ENCODE measurements at places on chromosomes 2 and 18.

GRCh38 chr2:163641986-163642385 lies 93.8 kb downstream of the FIGN start:
- no peak for DNase-seq

- no peak for DNase-seq
These were observed 18.2 kb upstream of the DAW1 start for GRCh38 chr2:227853204-227853629.

DNA sequence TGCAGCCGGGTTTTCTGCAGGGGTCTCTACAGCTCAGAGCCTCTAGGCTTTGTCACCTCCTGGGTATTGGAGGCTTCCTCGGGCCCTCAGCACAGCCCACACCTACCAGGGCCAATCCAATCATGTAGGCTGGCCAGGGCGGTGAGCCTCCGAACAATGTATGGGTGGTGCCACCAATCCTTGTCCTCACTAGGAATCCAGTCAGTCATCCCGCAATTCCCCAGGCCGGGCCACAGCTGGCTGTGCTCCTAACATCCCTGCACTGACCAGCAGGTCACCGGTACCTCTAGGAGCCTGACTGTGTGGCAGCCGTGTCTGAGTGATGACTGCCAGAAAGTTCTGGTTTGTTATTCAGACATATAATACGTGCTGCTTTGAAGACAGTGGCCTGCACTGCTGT lies 129.4 kb downstream of the SH3RF3 start:
- DNase-seq: no peak

- DNase-seq: no peak
These were observed 84.8 kb upstream of the TCF4 start for GRCh38 chr18:55672574-55673361.

GRCh38 chr2:20621366-20622295 lies 29.3 kb downstream of the HS1BP3 start:
- DNase-seq: no peak

DNA sequence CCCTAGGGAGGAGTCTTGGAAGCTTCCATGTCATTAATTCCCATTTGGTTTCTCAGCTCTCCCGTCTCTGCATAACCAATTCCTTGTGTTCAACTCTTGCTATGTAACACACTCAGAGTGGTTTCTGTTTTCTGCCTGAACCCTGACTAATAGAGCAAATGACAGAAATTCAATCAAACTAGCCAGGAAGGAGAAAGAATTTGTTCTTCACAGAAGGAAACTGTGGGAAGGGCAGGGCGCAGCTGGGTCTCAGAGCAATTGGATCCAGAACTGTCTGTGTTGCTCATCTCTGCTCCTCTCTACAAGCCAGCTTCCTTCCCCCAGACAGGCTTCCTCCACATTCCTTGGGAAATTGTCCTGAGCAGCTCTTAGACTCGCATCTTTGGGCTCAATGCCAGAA lies 269.8 kb downstream of the TNS1 start:
- no peak for DNase-seq

- no peak for DNase-seq
These were observed 29.5 kb downstream of the SCN2A start for GRCh38 chr2:165268754-165269153.

GRCh38 chr2:233658610-233659009 lies 13.1 kb upstream of the UGT1A9 start:
- DNase-seq: no peak

DNA sequence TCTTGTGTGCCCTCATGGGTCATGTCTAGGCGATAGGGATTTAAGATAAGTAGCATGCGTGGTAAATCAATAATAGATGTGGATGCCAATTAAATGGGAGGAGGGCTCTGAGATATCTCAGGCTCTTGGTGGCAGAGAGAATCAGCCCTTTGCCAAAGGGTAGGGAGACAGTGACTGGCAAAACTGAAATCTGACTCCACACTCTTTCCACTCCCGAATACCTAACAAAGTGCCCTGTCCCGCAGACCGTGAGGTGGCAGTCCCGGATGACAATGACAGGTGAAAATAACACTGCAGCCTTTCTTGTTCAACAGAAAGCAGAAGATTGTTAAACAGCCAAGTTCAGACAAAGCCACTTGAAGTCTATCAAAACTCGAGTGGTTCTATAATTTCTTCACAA lies 47.0 kb downstream of the C2orf76 start:
- no peak for DNase-seq

DNA sequence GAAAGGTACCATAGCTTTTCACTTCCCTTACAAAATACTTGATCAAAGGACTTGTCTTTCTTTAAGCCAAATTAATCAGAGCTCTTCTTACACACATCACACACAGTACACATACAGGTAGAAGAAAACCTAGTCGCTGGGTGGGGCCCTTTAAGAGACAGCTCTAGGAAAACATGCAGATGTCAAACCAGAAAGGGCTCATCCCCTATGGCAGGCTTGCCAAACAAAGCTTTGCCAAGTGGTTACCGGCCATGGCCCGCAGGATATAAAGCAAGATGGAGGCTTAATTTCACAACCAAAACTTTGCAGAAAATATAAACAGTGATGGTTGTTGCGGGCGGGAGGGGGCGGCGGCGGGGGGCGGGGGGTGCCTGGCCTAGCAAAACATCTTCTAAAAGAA lies 2156.0 kb upstream of the PIK3C3 start:
- no peak for DNase-seq

- DNase-seq: no peak
These were observed 34.7 kb downstream of the UNC80 start for GRCh38 chr2:209806318-209806717.

- no peak for DNase-seq
These were observed 128.0 kb downstream of the ASB1 start for GRCh38 chr2:238554468-238555315.

DNA sequence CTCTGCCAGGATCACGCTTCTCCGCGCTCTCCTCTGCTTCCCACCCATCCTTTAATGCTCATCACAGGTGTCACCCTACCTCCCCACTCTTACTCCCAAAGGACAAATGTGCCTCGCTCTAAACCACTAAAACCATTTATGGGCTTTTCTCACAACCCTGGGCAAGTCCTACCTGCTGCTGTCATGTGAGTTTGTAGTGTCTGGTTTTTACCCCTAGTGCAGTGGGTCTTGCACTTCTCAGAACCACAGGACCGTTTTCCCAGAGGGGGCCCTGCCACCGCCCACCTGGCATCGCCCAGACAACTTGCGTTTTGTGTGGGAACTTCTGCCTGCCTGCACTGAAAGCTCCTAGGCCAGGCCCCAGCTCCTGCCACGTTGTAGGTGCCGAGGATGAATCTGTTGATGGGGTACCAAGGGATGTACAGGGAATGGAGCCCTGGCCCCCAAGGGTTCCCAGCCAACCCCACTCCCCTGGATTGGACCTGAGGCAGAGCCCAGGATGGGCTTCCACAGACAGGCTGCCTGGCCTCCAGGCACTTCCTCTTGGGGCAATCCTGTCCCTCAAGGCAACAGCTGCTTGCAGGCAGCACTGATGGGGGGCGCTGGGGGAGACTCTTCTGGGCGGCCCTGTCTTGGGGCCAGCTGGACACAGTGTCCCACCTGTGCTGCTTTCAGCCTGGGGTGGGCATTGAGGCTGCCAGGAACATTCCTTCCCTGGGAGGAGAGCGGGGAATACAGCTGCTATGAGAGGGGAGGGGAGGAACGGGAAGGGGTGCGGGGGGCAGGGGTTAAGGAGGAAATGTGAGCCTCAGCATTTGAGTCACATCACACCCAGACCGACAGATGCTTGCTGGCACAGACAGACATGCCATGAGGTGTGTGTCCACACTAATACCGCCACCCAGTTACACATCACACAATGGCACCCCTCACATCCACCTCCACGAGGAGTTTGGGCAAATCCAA lies 176.3 kb downstream of the ZFP36L2 start:
- no peak for DNase-seq

DNA sequence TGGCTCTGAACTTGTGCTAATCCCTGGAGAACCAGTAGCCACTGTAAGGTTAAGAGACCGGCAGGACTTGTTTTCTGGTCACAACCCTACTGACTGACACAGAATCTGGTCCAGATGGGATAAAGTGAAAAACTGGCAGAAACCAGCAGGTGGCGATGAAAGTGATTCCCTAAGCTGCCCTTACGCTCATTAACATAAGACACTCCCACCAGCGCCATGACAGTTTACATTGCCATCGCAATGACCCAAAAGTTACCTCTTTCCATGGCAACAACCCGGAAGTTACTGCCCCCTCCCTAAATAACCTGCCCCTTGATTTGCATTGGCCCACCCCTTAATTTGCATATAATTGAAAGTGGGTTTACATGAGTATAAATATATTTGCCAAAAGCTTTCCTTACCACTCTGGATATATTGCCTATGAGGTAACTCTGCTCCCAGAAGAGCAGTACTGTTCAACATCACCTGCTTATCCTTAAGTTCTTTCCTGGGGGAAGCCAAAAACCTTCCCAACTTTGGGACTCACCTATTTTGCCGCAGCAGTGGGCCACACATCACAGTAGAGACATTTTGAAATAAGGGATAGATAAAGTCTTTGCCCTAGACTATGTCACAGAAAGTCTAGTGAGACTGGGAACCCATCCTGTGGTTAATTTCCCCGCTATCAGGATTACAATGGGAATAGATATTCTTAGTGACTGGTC lies 35.8 kb upstream of the AFF3 start:
- no peak for DNase-seq

GRCh38 chr2:62501794-62502500 lies 4.0 kb downstream of the TMEM17 start:
- DNase-seq: no peak

DNA sequence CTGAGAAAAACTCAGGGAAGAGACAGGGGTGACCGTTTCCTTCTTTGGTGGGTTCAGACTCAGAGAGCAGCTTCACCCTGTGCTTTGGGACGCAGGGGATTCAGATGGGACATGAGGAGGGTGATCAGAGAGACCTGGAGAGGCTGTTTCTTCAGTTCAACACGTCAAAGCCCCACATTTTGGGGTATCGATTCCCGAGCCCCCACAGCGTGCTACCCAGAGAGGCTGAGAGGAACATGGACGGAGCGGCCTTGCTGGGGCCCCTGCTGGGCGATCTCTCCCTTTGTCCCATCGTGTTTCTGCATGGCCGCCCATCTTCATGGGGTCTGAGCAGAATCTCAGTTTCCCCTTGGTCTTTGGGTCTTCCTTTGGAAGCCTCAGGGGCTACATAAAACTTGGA lies 38.2 kb upstream of the PXDN start:
- DNase-seq: no peak

DNA sequence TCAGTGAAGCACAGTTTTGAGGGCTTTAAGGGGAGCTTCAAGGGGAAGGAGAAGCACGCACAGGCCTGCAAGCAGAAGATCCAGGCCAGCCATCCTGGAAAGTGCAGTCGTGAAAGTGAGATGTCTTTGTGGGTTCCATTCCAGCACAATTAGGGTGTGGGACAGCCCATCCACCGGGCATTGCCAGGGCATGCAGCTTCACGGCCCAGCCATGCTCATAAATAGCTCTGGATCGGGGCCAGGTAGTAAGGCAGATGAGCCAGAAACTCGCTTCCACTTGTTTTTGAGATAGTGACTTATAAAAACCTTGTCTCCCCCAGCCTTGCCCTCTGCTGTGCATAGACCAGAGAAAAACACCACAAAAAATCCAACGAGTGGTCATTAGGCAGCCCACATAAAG lies 21.0 kb downstream of the KDSR start:
- no peak for DNase-seq

DNA sequence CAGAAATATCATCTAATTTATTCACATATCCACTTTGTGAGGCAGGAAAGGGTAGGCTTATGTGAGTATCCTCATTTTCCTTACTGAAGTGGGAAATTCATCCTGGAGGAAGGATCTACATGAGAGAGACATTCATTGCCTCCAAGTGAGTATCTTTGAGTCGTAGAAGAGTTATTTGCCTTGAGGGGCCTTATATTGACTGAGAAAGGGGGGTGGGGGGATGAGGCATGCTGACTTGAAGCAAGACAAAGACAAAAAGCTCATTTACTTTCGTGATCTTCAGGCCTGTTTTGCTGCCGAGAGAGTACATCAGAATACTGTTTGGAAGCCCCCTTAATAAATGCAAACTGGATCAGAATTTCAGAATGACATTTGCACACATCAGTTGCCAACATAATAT lies 17.6 kb upstream of the NEDD4L start:
- DNase-seq: no peak

GRCh38 chr2:38959466-38959865 lies 69.8 kb downstream of the ARHGEF33 start:
- no peak for DNase-seq

Data from stimulated activated CD8-positive, alpha-beta memory T cell treated with anti-CD3 and anti-CD28 coated beads, Interleukin-4, amount 100 ng/mL, for 24 hours (primary cell).